K562 (cell line): ENCODE measurements at places on chromosomes 2 and 18. TPM values are rescaled to one million over a fixed set of nuclear protein-coding genes. Genes with fewer than 3 reads are reported as not detected.

The RAB6C gene
- not detected in 2 replicates for total RNA-seq

The PASK gene
- total RNA-seq, result 25.9 and 30.3 TPM in 2 replicates

- no peak for DNase-seq
Observed at GRCh38 chr2:228115-228514, 35.7 kb downstream of the SH3YL1 start.

DNA sequence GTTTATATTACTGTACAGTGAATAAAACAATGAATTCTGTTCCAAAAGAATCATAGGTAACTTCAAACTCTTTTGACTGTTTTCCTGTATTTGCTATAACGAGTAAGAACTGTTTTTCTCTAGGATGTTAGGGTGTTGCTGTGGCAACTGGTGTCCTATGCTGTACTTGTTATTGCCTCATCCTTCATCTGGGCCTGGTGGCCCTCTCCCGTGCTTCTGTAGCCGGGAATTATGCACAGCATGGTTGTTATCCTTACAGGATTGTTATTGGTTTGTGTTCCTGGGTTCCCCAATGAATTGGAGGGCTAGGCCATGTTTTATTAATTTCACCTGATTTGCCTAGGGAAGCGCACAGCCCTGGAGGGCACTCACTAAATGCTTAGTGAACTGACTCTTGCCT, 279.2 kb downstream of the PTPRM start:
- no peak for DNase-seq

DNA sequence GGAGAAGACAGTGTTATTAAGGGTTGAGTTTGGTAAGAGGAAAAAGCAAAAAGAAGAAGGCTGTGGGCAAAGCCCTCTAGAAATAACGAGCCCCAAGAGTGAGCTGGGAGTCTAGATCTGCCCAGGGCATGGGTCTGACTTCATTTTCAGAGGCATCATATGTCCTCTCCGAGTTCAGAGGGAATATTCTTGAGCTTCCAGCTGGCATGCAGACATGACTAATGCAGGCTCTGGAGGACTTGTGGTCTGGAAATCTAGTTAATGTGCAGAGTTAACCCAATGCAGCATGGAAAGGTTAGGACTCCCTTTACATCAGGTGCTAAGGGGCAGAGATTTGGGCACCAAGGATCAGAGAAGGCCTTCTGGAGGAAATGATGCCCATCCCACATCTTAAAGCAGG, 7.3 kb downstream of the ACMSD start:
- no peak for DNase-seq

DNA sequence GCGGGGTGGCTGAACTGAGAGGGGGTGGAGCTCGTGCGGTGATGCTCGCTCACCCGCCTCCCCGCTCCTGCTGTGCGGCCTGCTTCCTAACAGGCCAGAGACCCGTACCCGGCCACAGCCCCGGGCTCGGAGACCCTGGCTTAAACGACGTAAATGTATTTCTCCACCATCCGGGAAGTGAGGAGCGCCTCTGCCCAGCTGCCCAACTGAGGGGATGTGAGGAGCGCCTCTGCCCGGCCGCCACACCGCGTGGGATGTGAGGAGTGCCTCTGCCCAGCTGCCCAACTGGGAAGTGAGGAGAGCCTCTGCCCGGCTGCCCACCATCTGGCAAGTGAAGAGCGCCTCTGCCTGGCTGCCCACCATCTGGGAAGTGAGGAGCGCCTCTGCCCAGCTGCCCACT, 110.6 kb downstream of the HS6ST1 start:
- DNase-seq, result no peak

- DNase-seq, result no peak
Observed at GRCh38 chr2:179005976-179006375, 44.0 kb downstream of the CCDC141 start.

GRCh38 chr18:68722821-68723220, 7.9 kb upstream of the TMX3 start:
- no peak for DNase-seq
